Nucleus accumbens (tissue), 56 donors: ENCODE measurements at places on chromosomes 12 and 14.

DNA sequence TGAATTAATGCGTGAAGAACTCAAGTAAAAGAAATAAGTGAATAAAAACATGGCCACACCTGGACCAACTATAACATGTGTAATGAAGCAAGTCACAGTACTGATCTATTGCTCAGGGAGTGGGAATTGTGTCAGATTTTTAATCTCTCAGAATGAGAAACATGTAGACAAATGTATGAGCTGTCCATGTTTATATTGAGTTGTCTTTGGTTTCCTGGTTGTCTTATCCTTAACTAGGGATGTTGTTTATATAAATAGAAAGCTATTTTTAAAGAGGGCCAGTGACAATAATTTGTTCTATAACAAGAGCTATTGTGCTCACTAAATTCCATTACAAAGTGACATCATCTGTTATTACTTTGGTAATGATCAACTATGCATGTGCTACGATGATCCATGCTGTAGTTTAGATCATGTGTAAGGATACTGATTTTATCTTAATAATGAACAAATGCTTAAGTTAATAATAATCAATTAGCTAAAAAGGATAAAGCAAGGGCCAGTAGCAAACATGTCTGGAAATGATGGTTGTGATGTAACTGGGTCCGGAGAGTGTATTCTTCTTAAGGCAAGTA lies 91.3 kb upstream of the RTL1 start:
- no peak for DNase-seq

DNA sequence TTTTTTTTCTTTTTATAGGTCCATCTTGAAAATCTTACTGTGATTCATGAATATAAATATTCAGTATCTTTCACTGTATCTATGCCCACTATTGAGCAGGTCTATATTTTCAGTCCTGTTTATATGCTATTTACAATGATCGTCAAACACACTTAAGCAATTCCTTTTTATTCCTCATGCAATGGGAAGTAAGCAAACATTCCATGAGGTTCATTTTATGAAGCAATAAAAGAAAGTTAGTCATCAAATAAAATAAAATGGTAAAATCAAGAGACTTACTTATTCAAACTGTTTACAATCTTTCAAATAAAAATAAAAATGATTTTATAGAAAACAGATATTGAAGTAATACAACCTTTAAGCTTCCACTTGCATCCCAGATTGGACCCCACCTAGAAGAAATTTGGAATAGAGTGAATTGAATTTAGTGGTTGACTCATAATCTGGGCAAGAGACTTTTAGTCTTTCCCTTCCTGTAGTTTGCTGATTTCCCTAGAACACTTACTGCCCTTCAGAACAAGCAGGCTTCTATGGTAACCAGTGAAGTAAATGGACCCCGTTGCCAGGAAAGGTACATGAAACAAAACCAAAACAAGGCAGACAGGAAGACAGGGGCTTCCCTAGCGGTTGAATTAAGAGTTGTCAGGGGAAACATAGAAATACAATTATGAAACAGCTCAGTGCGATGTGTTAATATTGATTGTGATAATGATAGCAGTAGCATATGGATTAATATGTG lies 241.0 kb upstream of the ATP2B1 start:
- no peak for DNase-seq

- no peak for DNase-seq
These were observed 246.1 kb upstream of the CRY1 start for GRCh38 chr12:107339487-107339886.

- DNase-seq, result no peak
These were observed 18.4 kb downstream of the GSG1 start for GRCh38 chr12:13084898-13085640.

DNA sequence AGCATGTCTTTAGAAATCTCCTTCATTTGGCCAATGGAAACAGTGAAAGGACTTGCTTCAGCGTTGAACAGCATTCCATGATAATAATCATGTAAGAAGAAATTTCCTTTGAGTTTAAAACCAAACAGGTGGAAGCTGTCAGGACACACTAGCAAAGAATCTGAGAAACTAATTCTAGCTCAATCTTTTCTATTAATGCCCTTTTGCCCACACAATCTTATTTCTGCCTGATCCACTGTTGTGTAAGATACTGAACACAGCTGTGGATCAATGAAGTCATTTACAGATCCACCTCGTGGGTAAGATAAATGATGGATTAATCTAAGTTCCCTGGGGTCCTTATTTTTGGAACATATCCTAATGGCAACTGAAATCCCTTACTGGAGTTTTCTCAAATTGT lies 536.9 kb upstream of the LMO3 start:
- no peak for DNase-seq

GRCh38 chr14:95885866-95886265 lies 9.2 kb downstream of the TUNAR start:
- DNase-seq, result no peak

DNA sequence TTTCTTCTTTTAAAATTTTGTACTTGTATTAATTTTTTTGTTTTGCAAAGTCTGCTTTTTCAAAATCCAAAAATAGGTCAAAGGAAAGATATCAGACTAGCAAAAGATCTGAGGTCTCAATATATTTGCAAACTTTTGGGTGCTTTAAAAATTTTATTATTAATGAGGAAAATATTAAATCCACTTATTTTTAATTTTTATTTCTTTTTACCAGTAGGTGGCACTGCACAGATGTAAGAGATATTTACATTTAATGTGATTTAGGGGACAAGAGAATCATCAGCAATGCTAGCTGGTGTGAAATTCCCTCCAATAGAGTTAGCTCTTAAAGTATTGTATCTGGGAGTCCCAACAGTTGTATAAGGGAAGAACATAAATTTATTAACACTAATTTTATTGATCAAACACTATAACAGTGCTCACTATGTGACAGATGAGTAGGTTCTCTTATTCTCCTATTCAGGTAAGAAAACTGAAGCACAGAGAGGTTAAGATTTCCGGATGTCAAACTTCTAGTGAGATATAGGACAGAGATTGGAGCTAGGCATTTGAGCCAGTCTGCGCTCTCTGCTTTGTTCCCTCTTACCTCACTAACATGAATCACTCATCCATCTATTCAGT lies 30.5 kb downstream of the ALX1 start:
- DNase-seq, result no peak

- DNase-seq, result no peak
These were observed 660.9 kb downstream of the C12orf50 start for GRCh38 chr12:87368259-87368658.

DNA sequence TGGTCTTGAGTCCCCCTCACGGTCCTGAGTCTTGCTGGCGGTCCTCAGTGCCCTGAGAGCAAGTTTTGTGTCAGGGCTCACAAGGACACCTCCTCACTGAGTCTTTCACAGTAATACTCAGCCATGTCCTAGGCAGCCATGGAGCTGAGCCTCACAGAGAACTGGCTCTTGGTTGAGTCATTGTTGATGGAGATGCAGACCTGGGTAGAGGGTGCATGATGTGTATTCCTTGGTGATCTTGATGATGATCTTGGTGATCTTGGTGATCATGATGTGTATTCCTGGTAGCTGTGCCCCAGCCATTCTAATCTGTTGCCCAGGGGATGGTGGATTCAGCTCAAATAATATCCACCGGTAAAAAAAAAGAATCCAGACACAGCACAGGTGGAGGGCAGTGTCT lies 495.4 kb downstream of the TMEM121 start:
- no peak for DNase-seq

- no peak for DNase-seq
These were observed 193.5 kb downstream of the SLC2A13 start for GRCh38 chr12:39912211-39912980.

DNA sequence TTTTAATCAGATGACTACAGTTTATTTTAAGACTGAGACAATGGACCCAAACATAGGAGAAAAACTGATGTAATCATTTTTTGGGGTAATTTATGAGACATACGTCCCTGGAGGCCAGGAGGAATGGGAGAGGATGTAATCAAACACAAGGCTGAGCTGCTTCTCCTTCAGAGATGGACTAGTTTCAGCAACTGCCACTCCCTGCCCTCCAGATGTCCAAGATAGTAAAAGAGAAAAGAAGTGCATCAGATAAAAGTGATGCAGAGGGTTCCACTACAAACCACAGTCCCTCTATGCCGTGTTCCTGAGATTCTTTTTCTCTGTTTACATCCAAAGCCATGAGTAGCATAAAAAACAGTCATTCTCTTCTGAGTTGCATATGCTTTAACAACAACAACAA lies 101.1 kb downstream of the DACT1 start:
- DNase-seq, result no peak

- no peak for DNase-seq
These were observed 45.8 kb upstream of the TBX3 start for GRCh38 chr12:114729731-114730130.

GRCh38 chr12:47910486-47910885 lies 5.7 kb upstream of the VDR start:
- DNase-seq, result no peak

GRCh38 chr12:65278576-65279368 lies at the start of gene MSRB3:
TSS of gene MSRB3 (plus strand) at chr12:65278683. CDS start at chr12:65308580, 29,897 bp downstream.
- peak; percentile 13 for DNase-seq

- DNase-seq, result no peak
These were observed 201.7 kb upstream of the PLXNC1 start for GRCh38 chr12:93946542-93947150.

DNA sequence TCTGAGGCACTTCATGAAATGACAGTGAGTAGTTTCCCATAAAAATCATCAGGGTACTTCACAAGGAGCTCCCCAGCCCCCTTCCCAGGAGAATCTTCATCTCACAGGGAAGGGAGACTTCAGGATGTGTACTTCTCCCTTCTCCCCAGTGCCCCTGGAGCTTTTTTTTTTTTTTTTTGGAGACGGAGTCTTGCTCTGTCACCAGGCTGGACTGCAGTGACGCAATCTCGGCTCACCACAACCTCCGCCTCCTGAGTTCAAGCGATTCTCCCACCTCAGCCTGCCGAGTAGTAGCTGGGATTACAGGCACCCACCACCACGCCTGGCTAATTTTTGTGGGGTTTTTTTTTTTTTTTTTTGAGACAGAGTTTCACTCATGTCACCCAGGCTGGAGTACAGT lies 10.4 kb downstream of the ITPK1 start:
- no peak for DNase-seq

DNA sequence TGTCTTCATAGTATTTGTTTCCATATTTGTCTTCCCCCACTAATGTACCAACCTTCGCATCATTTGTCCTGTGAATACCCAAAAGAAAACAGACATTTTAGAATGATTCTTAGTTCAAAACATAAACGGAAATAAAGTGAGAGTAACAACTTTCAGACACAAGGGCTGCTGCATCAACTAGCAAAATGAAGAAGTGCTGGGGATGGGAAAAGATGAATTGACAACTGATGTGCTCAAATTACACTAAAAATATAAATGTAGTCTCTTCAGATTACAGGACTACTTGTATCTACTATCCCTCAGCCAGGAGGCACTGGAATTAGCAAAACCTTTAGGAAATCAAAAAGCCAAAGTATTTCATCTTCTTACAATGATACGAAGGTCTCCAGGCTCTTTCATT lies 743 bp downstream of the NDUFA12 start:
- no peak for DNase-seq

- no peak for DNase-seq
These were observed 49.2 kb downstream of the SYNE3 start for GRCh38 chr14:95467232-95467631.

GRCh38 chr12:13100605-13100881 lies 2.9 kb downstream of the GSG1 start:
- no peak for DNase-seq

GRCh38 chr14:68479247-68479646 lies 313.6 kb downstream of the ZFP36L1 start:
- no peak for DNase-seq

GRCh38 chr14:21024585-21025370 lies at the start of gene NDRG2:
TSS of gene NDRG2 (minus strand) at chr14:21025061. CDS start at chr14:21023315, 1,746 bp downstream.
- peak; percentile 70 for DNase-seq

DNA sequence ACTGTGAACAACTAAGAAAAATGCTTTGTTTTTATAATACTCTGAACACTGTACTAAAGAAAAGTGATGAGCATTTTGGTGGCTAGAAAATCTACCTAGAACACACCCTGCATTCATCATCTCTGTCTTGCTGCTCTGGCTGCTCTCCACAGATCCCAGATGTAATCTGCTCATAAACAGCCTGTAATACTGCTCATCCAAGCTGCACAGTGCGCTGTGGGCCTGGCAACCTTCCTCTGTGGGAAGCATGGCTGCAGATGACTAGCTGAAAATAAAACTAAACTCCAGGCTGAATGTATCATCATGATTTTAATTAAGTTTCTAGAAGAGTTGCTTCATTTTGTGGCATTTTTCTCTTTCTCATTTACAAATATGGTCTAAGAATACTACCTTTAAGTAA lies 200.7 kb downstream of the SLC2A13 start:
- peak; percentile 33 for DNase-seq

- no peak for DNase-seq
These were observed 380.3 kb upstream of the PDE3A start for GRCh38 chr12:19988001-19988400.

DNA sequence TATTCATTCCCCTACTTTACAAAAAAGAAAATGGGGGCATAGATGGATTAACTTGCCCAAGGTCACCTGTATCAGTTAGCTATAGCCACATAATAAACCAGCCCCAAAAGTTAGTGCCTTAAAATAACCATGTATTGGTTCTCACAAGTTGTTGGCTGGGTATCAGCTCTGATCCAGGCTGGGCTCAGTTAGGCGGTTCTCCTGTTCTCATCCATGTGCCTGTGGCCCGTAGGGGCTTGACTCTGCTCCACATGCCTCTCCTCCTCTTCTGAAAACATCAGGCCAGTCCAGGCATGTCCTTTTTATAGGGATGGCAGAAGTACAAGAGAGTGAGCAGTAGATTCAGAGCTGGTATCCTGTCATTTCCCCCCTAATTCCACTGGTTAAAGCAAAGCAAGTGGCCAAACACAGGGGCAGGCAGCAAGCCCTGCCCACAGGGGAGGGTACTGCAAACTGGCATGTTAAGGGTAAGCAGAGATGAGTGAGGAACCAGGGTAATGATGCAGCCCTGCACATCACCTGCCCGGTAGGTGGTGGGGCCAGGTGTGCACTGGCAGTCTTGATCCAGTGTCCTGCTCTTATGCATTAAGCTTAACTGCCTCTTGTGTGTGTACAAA lies 47.9 kb upstream of the TUNAR start:
- DNase-seq, result no peak

GRCh38 chr14:32572867-32573150 lies 243.7 kb downstream of the AKAP6 start:
- DNase-seq, result no peak

DNA sequence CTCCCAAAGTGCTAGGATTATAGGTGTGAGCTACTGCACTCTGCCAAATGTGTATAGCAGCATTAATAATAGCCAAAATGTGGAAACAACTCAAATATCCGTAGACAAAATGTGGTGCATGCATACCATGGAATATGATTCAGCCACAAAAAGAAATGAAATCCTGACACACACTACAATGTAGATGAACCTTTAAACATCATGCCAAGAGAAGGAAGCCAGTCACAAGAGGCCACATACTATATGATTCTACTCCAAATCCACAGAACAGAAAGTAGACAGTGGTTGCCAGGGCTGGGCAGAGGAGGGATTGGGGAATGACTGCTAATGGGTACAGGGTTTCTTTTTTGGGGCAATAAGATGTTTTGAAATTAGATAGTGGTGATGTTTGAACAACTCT lies 7.7 kb upstream of the TMED2 start:
- no peak for DNase-seq
